Naive thymus-derived CD8-positive, alpha-beta T cell (primary cell): ENCODE measurements at places on chromosomes 2 and 18. TPM values are rescaled to one million over a fixed set of nuclear protein-coding genes. Genes with fewer than 3 reads are reported as not detected.

FBLN7 gene
- 10.3 TPM for total RNA-seq

DNA sequence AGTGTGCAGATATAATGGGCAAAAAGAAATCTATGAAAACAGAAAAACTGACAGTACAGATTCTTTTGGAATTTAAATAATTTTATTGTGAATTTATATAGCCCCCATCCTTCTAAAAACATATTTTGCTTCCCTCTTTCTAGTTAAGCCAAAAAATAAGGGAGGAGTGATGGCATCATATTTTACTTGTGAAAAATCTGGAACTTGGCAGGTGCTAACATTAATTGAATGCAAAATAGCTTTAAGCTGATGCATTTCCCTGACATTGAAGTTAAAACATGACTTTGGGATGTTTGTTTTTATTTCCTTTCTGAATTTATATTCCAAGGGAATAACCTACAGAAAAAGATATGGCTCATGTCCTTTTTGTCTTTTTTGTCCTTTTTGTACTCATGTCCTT is 82.6 kb upstream of the RBM44 start:
- no peaks in the 10 kb centered on the region for H3K27me3 ChIP-seq
- peak overlapping the region; percentile 56 for H3K4me3 ChIP-seq
- peak overlapping the region; percentile 13 for H3K27ac ChIP-seq
- peaks cover 45% of the 10 kb centered on the region for H3K36me3 ChIP-seq

CACNB4 gene
- total RNA-seq, result 1.1 TPM

GRCh38 chr2:118577202-118577601 is 270.2 kb downstream of the EN1 start:
- H3K4me1 ChIP-seq, result no peaks in the 10 kb centered on the region
- no peak overlapping the region for H3K4me3 ChIP-seq
- H3K27me3 ChIP-seq, result peaks cover 5% of the 10 kb centered on the region
- no peak overlapping the region for H3K27ac ChIP-seq
- DNase-seq, result no peak
- no peaks in the 10 kb centered on the region for H3K36me3 ChIP-seq

DNA sequence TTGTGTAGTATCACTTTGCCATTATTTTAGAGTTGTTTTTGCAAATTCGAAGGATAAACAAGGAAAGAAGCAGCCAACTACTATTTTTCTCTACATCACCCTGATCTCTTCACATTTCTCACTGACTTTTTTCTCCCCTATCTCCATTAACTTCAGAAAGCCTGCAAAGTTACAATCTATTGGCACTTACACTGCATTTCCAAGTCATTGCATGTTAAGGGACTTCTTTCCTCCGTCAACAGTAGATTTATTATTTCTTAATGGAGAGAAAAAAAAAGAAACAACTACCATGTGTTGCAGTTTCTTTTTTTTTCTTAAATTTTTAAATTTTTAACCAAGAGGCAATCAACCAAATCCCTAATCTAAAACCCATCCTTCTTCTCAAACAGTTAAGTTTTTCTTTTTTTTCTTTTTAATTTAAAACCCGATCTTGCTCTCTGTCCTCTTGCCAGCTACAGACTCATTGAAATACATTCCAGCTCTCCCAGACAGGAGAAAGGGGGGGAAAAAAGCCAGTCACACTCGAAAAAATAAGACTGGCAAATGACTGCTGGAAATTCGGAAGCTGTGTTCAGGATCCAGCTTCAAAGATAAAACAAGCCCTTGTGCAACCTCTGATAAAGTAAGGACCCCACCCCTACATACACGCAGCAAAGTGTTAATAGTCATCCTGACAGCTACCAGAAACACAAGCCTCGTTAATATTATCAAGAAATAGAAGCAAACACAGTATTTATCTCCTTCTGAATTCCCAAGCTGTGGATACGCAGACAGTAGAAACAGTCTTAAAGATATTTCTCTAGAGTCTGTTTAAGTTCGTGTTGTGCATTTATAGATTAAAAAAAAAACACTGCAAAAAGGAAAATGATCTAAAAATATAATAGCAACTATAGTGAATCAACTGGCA is 1.3 kb downstream of the LRRTM4 start:
- no peak for DNase-seq
- peaks cover 2% of the 10 kb centered on the region for H3K36me3 ChIP-seq
- no peak overlapping the region for H3K27ac ChIP-seq

CFAP210 gene
- total RNA-seq, result not detected

DNA sequence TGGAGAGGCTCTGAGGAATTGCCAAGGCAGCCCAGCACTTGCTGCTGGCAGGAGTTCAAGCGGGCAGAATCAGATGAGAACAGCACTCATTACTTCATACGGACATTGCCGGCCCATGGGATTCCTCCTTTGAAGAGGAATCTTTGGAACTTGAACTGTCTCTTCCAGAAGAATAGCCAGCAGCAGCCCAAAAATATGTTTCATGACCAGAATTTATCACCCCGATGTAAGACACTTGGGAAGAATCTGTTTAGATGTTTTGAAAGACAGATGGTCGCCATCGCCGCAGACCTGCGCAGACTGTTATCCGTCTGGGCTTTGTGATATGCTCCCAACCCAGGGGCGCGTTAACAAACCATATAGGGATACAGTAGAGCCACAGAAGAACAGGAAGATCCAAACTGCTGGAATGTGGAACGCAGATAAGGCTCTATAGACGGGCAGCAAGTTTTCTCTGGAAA is 3.7 kb upstream of the ADI1 start:
- peak overlapping the region; percentile 54 for H3K27ac ChIP-seq
- H3K36me3 ChIP-seq, result no peaks in the 10 kb centered on the region
- H3K4me3 ChIP-seq, result no peak overlapping the region
- no peaks in the 10 kb centered on the region for H3K27me3 ChIP-seq
- H3K4me1 ChIP-seq, result peaks cover 21% of the 10 kb centered on the region

- no peaks in the 10 kb centered on the region for H3K4me1 ChIP-seq
- H3K27ac ChIP-seq, result no peak overlapping the region
- no peak for DNase-seq
- no peaks in the 10 kb centered on the region for H3K36me3 ChIP-seq
Observed at GRCh38 chr2:219022616-219023015, 18.7 kb downstream of the CFAP65 start.

IL36RN gene
- total RNA-seq, result not detected

DNA sequence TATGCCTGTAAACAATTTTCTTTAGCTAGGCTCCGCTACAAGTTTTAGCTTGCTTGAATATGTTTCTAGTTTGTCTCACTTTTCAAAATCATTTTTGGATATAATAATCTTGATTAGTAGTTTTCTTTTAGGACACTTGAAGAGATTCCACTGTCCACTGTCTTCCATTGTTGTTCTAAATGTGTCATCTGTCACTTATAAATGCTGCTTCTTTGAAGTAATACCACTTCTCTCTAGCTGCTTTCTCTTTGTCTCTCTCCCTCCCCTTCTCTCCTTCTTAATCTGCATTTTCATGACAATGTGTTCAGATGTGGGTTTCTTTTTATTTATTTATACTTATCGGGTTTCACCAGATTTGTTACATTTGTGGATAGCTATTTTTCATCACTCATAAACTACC is 73.7 kb upstream of the DPP10 start:
- H3K4me3 ChIP-seq, result no peak overlapping the region
- H3K27ac ChIP-seq, result no peak overlapping the region
- DNase-seq, result no peak
- H3K27me3 ChIP-seq, result no peaks in the 10 kb centered on the region

SRD5A2 gene
- total RNA-seq, result not detected

CHN1 gene
- 1.9 TPM for total RNA-seq
